GM04504 (cell line): ENCODE measurements at places on chromosomes 1 and 21.

DNA sequence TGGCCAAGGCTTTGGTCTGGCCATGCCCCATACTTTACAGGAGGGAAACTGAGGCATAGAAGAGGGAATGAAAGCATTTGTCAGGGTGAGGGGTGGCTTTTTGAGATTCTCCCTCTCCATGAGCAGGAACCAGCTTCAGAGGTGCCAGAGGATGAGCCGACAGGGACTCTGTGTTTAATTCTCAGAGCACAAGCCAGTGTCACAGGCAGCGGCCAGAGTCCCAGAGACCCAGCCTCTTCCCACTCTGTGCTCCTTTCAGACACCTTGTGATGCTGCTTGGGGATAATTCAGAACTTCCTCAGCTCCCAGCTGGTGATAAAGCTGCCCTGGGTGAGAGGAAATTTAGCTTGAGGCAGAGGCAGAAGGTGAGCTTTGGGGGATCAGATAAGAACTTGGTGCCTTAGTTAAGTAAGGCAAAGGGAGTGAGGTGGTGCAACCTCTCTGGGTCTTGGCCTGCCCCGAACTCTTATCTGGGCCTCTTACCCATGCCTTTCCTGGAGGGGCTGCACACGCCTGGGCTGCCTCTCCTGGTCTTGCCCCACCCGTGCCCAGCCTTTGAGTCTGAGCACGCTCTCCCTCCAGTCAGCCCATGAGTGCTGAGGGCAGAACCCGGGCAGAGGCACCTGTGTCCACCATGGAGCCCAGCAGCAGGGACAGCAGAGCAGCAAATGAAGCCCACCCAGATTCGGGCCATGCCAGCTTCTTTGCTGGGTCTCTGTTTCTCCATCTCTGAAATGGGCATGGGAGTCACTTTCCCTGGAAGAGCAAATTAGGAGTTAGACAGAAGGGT, 175.6 kb upstream of the C1orf174 start:
- DNase-seq: no peak

DNA sequence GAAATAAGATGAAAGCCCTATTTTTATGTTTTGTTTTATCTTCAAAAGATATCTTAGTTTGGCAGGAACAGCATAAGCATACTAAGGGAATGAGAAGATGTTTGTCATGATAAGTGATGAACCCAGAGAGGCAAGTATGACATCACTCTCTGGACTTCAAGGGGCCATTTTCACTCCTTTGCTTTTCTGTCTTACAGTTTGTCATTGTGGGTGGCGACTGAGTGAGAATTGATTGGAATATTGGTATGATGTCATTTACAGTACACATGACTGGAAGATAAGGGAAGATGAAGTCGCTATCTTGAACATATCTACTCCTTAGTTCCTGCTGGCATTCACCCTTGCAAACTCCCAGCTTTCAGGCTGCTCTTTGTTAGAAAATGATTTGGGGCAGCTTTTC, 258.1 kb upstream of the RAB4A start:
- no peak for DNase-seq

DNA sequence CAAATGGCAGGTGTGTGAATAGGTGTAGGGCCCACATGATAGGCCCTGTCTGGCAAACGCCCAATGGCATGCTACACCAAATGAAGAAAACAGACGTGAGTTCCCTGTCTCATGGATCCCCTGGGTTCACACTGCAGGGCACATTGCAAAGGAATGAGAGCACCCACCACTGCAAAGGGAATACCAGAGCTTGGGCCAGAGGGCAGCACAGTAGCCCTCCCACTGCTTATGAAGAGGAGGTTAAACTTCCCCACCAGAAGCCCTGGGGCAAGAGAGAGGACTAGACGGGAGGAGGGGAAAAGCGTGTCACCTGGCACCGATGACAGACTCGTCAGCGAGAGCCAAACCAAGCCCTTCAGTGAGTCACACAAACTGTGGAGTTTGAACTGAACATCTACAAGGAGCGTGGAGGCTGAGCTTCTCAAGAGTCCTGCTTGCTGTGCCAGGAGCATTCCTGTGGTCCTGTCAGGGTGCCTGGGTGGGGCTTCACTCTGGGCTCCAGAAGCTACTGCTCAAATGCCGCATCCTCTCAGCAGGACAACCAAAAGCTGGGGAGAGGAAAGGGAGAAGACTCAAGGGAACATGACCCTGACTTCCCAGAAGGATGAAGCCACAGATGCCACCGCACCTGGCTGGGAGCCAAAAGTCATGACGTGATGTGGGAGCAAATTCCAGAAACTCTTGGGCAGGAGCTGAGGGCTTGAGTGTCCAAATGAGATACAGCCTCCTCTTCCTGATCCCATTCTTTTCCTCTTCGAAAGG, 61.1 kb downstream of the TOMM20 start:
- peak; percentile 98 for DNase-seq

- DNase-seq: no peak
Measured at GRCh38 chr1:66527686-66528085, 6.3 kb upstream of the SGIP1 start.

GRCh38 chr1:63936276-63936675, 162.5 kb downstream of the ROR1 start:
- DNase-seq: no peak

- DNase-seq: no peak
Measured at GRCh38 chr1:201639826-201640225, 100.9 kb downstream of the NAV1 start.

GRCh38 chr21:15301014-15301413, 236.2 kb upstream of the NRIP1 start:
- DNase-seq: no peak

- DNase-seq: no peak
Measured at GRCh38 chr1:171595324-171595723, 26.7 kb upstream of the MYOCOS start.

- DNase-seq: peak; percentile 76
Measured at GRCh38 chr1:84851839-84852238, 41.2 kb downstream of the LPAR3 start.

GRCh38 chr1:27601771-27602461, 2.0 kb downstream of the AHDC1 start:
- DNase-seq: no peak

GRCh38 chr1:116292929-116293725, 79.9 kb upstream of the ATP1A1 start:
- no peak for DNase-seq

GRCh38 chr1:9721606-9722377, 70.3 kb downstream of the PIK3CD start:
- DNase-seq: no peak

GRCh38 chr1:216173376-216173995, 249.8 kb downstream of the USH2A start:
- DNase-seq: no peak

GRCh38 chr21:43974791-43975468, 37.2 kb upstream of the TRAPPC10 start:
- DNase-seq: no peak

DNA sequence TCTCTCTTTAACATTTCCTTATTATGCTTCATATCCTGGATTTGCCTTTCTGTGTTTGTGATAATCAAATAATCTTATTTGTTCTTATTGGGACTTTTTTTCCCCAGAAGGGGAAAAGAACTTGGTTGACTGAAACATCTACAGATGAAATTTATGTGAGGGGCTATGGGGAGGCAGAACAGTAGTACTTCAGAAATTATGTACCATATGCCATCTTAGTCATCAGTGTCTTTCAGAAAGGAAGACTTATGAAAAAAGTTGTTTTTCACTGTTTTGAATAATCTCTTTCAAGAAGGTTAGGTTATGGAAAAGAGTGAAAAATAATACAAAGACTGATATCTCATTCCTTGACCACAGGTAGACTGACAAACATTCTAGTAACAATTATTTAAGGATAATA, 30.2 kb upstream of the TRAF5 start:
- DNase-seq: no peak

DNA sequence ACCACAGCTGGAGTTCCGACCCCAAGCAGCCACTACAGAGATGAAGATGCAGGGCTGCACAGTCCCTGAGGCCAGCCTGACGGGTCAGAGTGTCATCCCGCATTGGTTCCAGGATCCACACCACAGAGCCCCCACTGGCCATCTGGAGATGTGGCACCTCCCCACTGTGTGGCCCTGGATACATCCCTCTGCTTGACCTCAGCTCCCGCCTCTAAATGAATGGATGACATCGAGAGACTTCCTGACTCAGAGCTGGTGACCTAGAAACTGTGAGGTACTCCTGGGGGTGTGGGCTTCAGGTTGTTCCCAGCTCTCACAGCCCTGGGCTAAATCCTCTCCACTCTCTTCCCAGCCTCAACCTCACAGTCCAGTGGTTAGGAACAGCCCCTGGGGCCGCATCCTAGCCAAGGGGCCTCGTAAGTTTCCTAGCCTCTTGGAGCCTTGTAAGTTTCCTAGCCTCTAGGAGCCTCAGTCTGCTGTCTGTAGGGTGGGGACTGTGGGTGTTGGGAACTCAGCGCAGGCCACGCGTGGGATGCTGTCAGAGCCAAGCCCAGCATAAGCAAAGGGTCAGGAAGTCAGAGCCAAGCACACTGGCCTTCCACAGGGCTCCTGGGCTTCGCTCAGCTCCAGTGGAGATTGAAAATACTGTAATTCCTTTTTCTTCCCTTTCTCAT, 87.5 kb upstream of the RUNX3 start:
- no peak for DNase-seq

GRCh38 chr1:164780111-164780812, 221.3 kb downstream of the PBX1 start:
- no peak for DNase-seq

DNA sequence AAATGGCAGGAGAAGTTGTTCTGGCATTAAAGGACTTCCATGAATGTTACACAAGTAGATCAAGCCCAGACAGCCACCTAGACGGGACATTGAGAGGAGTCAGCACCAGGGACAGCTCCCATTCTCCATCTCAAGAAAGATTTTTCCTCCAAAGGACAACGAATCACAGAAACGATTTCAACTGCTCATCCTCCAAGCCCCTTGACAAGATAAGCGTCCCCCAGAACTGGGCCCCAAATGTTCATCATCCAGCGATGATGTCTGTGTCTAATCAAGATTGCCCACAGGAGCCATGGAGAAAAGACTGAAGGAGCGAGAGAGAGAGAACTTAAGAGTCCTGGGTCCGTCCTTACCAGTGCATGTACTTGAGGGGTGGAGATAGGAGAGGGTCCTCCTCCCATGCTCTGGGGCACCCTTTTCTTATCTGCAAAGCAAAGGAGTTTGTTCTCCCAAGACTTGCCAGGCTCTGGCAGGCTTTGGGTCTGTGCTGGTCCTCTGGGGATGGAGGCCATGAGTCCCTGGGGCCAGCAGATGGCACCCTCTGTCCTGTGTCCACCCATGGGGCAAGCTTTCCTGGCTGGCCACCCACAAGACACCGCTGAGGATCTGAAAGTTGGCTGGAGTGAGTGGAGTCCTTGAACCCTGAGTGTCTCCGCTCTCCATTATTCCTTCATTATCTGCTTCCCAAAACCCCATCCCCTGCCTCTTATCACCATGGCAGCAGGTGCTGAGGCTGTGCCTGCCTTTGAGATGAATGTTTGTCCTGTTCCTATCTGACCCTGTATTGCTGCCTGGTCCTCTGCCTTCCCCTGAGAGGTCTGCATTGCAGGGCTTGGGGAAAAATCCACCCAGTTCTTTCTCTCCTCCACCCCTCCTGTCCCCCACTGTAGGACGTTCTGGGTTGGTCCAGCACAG, 164.6 kb downstream of the ACTL8 start:
- DNase-seq: peak; percentile 14

DNA sequence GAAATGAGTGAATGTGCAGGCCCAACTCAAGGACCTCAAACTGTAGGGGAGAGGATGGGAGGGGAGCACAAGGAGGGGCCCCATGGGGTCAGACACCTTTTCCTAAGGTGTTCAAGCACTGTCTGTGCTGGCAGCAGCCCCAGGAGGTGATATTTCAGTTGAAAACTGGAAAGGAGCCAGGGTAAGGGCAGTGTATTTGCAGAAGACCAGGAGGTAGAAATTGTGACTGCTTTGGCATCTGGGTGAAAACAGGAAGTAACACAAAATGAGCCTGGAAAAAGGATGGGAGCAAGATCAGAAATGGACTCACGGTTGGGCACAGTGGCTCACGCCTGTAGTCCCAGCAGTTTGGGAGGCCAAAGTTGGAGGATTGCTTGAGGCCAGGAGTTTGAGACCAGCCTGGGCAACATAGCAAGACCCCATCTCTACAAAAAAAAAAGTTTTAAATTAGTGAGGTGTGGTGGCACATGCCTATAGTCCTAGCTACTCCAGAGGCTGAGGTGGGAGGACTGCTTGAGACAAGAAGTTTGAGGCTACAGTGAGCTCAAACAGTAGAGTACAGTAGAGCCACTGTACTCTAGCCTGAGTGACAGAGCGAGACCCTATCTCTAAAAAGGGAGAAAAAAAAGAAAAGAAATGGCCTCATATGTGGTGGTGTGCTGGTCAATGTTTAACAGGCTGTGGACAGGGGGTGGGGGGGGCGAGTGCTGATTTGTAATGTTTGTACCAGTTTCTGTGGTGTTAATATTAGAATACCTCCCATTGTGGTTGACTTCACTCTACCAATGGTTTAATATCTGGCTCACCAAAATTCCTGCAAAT, 76.2 kb upstream of the ANGPTL1 start:
- no peak for DNase-seq

- DNase-seq: no peak
Measured at GRCh38 chr1:204450461-204451257, 39.0 kb upstream of the PPP1R15B start.

DNA sequence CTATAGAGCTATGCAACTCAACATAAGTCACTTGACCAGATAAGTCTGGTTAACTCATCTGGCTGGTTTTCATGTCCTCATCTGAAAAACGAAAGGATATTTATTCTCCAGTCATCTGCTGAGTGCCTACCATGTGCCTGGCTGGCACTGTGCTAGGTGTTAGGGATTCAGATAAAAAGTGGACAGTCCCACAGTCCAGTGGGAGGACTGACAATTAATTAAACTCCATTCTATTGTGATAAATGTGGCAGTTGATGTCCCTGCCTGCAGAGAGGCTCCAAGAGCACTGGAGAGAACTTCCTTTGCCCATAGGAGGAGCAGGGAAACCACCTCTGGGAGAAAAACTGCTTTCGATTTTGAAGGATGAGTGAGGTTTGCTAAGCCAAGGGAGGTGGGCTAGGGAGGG, 5.4 kb downstream of the NUAK2 start:
- DNase-seq: no peak

DNA sequence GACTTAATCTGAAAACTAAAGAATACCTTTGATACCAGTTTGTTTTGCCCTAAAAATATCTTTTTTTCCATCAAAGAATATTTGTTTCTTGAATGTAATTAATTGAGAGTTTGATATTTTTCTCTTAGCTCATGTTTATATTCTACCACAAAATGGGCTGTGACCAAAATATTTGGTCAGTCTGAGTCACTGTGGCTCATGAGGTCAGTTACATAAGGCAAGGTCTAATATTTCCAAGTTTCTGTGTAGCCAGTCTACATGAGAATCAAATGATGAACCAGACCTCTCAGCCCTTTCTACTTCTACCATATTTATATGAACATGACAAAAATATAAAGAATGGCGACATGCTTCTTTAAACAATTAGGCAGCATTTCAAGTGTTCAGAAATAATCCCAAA, 83.0 kb upstream of the IVNS1ABP start:
- peak; percentile 54 for DNase-seq

DNA sequence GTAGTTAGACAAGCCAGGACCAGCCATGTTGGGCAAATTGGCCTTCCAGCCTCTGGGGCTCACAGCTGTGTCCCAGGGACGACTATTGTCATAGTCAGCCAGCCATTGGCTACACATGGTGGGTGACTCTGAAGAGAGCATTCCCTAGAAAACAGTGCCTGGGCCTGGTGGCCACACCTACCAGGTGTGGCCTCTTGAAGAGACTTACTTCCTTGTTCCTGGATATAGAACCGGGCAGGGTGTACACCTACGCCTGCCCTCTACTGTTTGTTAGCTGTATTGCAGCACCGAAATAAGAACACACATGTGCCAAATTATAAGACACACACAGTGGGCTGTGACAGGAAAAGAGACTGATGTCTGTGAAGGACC, 134.6 kb upstream of the ARHGEF16 start:
- DNase-seq: peak; percentile 13
